H1 (cell line): ENCODE measurements at places on chromosomes 5 and 9. TPM values are rescaled to one million over a fixed set of nuclear protein-coding genes. Genes with fewer than 3 reads are reported as not detected.

The UBE2QL1 gene
- 0.43 and 0.44 TPM in 2 replicates for total RNA-seq

The OLFM1 gene
- 47.9 and 53.4 TPM in 2 replicates for total RNA-seq

The ITK gene
- not detected in 2 replicates for total RNA-seq

The GLDC gene
- total RNA-seq: 89.9 and 101 TPM in 2 replicates

The APBA1 gene
- 0.60 and 1.1 TPM in 2 replicates for total RNA-seq
